Substantia nigra (tissue), 51 donors: ENCODE measurements at places on chromosomes 1 and 21.

DNA sequence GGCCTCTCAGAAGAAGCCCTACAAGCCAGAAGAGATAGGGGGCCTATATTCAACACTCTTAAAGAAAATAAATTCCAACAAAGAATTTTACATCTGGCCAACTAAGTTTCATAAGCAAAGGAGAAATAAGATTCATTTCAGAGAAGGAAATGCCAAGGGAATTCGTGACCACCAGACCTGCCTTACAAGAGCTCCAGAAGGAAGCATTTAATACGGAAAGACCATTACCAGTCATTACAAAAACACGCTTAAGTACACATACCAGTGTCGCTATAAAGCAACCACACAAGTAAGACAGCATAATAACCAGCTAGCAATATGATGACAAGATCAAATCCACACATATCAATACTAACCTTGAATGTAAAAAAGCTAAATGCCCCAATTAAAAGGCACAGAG, 704.9 kb upstream of the CHRM3 start:
- DNase-seq = no peak

DNA sequence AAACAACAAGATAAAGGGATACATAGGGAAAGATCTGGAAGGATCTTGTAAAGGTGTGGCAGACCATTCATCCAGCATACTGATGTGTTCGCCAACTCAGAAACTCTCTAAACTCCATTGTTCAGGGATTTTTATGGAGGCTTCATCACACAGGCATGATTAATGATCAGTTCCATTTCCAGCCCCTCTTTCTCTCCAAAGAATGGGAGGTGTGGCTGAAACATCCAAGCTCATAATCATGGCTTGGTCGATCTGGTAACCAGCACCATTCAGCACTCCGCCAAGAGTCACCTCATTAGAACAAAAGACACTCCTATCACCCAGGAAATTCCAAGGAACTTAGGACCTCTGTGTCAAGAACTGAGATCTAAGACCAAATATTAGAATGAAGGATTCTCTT, 180.6 kb upstream of the RNPC3 start:
- DNase-seq = no peak

DNA sequence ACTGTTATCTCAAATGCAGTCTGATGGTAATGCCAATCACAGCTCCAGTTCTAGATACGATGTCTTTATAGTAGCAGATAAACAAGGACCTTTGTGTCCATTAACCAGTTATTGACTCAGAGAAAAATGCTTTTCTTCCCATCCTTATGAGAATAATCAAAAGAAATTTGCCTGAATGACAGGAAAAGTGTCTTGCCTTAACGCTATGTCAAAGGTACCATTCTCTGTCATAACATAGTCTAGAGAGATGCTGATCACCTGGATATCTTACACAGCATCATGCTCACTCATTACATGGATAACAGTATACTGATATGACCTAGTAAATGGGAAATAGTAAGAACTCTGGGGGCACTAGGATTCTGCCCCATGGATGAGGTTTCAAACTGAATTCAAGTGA, 151.7 kb upstream of the NEGR1 start:
- no peak for DNase-seq

GRCh38 chr21:33267250-33267649, 1.1 kb downstream of the IL10RB start:
- DNase-seq = no peak

- no peak for DNase-seq
These were observed 424.9 kb downstream of the ADGRL2 start for GRCh38 chr1:82225421-82226185.

DNA sequence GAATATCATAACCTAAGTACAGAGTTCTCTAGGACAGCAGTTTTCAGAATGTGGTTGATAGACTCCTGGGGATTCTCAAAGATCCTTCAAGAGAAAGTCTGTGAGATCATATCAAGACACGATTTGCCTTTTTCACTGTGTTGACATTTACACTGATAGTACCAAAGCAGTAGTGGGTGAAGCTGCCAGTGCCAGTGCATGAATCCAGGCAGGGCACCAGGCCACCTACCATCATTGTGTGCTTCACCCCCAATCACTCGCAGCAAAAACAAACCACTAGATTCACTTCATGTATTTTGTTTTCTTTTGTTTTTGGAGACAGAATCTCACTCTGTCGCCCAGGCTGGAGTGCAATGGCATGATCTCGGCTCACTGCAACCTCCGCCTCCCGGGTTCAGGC, 23.9 kb downstream of the DNAJC16 start:
- no peak for DNase-seq

DNA sequence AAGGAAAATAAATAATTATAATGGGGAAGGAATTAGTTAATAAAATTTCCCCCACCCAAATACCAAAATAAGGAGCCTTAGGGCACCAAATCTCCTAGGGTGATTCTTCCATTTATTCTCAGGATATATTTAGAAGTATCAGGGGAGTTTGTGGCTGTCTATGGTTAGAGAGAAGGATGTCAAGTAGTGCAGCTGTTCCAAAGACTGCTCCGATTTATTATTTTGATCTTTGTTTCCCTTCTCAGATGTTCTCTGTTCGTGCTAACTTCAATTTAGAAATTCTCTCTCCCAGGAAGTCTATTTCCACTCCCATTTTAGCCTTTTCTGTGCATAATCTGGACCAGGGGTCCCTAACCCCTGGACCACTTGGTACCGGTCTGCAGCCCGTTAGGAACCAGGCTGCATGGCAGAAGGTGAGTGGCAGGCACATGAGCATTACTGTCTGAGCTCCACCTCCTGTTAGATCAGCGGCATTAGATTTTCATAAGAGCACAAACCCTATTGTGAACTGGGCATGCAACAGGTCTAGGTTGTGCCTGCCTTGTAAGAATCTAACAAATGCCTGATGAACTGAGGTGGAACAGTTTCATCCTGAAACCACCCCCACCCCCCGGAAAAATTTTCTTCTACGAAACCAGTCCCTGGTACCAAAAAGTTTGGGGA, 9.3 kb upstream of the MAST2 start:
- no peak for DNase-seq

DNA sequence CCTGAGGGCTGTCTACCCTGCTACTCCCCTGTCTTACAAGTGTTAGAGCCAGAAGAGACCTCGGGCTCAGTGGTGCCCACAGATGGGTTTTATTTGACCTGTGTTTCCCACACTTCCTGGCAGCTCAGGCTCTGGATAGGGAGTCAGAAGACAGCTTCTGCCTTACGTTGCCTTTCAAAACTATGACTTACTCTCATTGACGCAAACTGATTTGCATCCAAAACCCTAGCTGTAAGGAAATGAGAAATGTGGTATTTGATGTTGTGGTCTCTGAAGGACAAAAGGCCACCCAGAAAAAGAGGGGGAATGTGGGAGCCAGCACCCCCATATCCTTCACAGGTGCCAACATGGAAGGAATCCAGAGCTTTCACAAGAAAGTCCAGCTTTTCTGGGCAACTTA, 180.2 kb downstream of the ATG4C start:
- no peak for DNase-seq

DNA sequence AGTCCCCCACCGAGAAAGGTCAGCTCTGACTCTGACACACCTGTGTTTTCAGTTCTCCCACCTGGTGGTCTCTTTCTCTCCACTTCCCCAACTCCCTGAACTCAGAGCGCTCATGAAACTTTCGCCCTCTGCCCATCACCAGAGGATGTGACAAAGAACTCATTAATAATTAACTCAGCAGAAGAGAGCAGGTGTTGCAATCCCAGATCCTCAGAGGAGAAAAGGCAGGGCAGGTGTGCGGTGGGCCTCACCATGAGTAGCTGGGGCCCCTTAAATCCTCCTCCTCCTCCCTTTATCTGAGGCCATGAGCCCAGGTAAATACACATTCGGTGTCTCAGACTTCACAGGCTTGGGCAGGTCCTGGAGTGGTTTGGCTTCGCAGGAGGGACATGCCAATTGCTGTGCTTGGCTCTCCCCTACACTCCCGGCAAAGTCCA, 1.7 kb upstream of the LAMB3 start:
- no peak for DNase-seq

DNA sequence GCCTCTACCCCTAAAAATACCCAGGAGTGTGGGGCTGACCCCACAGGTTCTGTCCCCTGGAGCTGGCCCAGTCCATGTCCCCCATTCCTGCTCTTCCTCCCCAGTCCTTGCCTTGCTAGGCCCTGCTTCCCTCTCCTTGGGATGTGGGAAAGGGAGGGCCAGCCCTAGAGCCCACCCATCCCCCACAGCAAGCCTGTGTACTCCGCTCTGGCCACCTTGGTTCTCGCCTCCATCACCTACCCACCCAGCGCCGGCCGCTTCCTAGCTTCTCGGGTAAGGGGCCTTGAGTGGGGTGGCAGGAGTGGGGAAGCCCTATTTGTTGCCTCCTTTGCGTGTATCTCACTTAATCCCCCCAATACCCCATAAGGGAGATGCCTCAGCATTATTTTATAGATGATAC, 6.7 kb downstream of the CLCNKB start:
- no peak for DNase-seq

- DNase-seq = no peak
These were observed 147.3 kb downstream of the HS2ST1 start for GRCh38 chr1:87061742-87062156.

- no peak for DNase-seq
These were observed 593 bp upstream of the DNAJC16 start for GRCh38 chr1:15526021-15526489.

DNA sequence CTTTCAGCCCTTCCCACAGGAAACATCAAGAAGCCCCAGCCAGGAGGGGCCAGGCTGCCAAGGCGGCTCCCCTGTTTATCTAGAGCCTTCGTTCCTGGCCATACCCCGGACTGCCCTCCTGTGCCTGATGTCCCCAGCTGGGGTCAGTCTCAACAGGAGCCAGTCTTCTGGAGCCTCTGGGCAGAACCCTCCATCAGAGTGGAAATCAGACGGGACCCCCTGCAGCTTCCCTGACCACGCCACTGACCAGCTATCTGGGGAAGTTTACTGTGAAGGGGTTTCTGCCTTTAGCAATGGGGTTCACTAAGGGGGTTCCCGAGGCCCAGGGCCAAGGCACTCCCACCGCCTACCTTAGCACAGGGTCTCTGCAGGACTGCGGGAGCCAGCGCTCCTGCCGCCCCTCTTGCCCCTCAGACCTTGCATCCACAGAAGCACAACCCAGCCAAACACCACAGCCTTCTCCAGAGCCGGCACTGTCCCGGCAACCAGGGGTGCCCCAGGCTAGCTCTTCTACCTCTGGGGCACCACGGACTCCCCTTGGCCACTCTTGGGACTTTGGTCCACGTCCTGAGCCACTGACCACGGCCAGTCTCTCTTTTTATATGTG, 3.5 kb upstream of the MTFR1L start:
- no peak for DNase-seq

GRCh38 chr1:221392453-221392852, 349.4 kb downstream of the DUSP10 start:
- no peak for DNase-seq

DNA sequence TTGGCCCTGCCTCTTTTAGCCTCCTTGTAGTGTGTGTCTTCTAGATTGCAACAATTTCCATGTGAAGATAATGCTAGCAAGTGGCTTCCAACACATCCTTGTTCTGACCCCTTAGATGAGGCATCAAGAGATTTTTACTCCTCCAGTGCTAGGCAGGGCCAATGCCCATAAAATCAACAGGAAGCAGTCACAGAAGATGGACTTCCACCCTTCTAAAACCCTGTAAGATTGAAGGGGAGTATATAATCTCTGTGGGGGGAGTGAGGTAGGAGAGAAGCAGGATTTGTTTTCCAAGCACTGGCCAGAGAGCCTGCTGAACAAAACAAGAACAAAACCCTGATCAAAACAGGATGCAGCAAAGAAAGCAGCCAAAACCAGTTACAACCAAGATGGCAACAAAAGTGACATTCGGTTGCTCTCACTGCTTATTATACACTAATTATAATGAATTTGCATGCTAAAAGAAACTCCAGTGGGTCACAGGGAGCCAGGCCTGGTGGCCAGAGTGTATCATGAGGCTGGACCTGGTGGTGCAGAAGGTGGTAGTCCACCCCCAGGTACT, 12.1 kb downstream of the GON4L start:
- no peak for DNase-seq

DNA sequence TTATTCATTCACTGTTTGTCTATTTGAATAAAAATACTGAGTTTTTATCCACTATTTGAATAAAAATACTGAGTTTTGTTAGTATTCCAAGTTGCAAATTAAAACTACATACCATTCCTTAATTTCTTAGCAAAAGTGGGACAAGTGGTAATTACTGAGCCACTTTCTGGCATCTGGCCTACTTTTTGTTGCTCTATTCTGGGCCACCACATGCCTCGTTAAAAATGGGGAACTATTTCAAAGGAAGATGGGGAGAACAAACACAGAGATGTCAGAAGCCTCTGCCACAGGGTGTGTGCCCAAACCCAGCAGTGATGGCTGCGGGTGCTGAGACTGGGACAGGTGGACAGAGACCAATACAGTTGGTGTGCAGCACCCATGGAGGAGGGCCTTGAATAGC, 14.6 kb downstream of the PIGP start:
- DNase-seq = no peak
